ENCODE measurements at places on chromosomes 6 and 20.

- no peak for DNase-seq
These were observed 63.4 kb downstream of the STXBP5 start for GRCh38 chr6:147267658-147268057.

DNA sequence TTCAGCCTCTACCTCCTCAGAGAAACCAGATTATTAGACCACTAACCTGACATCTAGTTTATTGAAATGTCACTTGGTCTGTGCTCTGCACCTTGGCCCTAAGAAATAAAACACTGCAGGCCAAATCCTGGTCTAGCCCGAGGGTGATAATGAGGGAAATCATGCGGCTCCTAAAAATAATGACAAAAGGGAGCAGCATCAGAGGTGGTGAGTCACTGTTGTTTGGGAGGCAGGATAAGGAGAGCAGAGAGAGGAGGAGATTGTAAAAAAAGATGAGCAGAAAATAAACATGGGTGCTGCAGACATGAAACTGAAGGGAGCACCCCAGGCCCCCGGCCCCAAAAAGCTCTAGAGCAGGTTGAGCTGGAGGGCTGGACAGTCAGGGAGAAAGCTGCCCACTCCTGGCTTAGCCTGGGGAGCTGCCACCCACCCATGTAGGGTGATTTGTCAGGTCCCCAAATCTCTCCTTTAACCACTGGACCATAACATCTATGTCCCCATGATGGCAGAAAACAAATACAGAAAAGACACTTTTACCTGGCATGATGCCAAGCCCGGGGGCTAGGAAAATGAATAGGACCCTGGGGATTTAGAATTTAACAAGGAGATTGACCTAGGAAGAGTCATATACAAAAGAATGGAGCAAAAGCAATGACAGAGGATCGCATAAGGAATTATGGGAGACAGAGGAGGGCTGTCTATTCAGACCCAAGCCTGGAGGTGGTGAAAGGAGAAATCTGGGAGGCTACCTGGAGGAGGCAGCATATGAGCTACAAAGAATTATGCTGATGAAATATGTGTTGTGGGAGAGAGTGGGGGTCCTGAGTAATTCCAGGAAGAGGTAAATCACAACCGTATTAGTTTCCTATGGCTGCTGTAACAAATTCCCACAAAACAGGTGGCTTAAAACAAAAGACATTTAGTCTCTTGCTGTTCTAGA is 103.7 kb downstream of the SNAP25 start:
- DNase-seq, result peak; percentile 66

DNA sequence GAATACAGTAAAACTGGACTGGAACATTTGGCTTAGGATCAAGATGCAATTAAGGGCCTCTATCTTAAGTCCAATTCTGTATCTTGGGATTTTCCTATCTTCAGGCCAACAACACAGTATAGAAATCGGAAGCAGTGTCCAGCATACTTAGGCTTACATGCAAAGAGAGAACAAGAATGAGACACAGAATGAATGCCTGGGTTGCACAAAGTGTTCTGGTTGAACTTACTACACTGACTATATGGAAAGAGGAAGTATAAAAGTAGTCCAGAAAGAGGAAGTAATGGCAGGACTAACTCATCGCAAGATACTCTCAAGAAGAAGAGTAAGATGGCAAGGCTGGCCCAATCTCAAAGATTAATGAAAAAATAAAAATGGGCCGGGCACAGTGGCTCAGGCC is 87.6 kb downstream of the BTBD9 start:
- DNase-seq, result no peak

- DNase-seq, result no peak
These were observed 162.3 kb downstream of the GRM1 start for GRCh38 chr6:146191166-146191565.

GRCh38 chr6:118507636-118508035 is 40.5 kb upstream of the PLN start:
- DNase-seq, result no peak

DNA sequence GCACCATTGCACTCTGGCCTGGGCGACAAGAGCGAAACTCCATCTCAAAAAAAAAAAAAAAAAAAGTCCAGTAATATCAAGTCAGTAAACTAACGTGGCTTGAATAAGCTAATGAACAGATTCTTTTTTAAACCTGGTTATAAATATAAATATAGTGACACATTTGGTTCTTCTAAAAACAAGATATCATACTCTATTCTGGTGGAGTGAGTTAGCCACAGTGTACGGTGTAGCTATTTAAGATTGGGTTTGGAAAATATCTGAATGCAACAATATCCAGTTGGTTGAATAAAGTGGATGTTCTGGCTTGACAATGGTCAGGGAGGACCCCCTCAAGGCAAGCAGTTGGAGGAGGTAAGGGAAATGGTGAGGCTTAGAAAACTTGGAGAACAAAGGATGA is 5.9 kb upstream of the DEK start:
- no peak for DNase-seq

DNA sequence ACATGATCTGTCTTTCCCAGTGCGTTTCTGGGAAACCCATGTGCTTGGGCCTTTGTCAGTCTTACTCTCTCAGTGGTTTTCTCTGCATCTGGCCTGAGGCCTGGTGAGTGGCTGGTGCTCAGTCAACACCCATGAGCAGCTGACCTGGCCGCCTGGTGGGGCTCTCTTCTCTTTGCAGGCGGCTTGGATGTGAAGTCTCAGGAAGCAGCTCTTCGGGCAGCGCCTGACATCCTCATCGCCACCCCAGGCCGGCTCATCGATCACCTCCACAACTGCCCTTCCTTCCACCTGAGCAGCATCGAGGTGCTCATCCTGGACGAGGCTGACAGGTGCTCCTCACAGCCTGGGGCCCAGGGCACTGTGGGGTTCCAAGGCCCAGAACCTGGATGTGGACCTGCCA is 10.8 kb downstream of the DDX27 start:
- no peak for DNase-seq

GRCh38 chr20:62246431-62246830 is 8.1 kb downstream of the OSBPL2 start:
- no peak for DNase-seq

DNA sequence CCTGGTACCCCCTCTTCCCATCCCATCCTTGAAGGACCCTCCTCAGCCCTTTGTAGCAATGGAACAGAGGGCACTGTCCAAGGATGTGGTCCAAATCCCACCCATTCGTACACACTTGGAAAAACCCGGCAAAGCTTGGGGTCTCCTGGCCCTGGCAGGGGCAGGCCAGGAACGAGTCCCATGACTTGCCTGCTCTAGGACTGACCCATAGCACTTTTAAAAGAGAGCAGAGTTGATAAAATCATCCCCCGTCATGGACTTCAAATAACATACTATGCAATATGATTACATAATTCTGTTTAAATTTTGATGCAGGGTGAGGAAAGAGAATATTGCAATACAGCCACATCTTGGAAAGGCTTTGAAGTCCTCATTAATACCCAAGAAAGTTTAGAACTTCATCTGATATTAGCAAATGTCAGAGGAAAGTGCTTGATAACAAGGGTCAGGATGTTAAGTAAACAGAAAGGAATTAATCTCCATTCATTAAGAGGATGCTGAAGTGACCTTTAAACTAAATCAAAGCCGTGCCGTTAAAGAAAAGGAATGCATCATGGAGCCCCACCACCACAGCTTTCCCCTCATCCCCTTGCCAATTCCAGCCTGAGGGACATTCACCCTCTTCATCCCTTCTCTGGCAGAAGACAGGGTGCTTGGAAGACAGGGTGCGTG is 60.7 kb upstream of the NXT1 start:
- DNase-seq, result no peak

DNA sequence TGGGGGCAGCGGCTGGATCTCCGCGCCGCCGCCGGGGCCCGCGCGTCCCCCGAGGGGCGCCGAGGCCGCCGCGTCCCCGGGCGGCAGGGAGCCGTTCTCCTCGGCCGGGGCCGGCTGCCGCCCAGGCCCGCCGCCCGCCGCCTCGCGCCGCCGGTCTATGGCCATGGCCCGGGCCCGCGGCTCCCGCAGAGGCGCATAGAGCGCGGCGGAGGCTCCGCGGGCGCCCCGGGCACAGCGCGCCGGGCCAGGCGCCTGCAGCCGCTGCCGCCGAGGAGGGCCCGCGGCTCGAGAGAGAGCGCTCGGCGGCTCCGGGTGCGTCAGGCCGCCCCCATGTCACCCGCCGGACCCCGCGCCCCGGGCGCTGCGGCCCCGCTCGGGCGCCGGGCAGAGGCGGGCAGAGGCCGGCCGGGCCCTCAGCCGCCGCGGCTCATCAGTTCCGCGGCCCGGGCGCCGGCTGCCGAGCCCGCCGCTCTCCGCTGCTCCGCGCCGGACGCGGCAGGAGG is 404 bp downstream of the SLC22A23 start:
- DNase-seq, result no peak

DNA sequence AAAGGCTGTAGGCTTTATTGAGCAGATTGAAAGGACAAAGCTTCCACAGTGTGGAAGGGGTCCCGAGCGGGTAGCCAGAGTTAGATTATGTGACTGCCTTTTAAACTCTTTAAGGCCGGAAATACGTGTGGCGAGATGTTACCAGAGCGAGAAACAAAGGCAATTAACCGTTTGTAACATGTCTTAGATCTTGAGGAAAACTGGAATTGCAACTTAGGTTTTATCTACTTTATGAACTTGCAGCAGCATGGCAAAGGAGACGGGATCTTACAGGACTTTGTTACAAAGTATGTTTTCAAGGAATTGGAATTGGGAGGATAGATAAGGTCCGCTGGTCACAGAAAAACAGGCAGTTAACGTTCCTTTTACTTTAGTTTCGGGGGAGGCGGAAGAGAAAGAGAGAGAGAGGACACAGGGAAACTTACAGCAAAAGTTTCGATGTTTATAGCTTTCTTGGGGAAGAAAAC is 594.7 kb upstream of the ADGRB3 start:
- DNase-seq, result no peak

- peak; percentile 23 for DNase-seq
These were observed 72.2 kb downstream of the SCAF8 start for GRCh38 chr6:154805288-154805911.

- DNase-seq, result no peak
These were observed 168.6 kb downstream of the NFATC2 start for GRCh38 chr20:51373713-51374455.

GRCh38 chr6:88730611-88731011 is 232.8 kb downstream of the RNGTT start:
- no peak for DNase-seq

- DNase-seq, result no peak
These were observed 143.6 kb downstream of the TFAP2B start for GRCh38 chr6:50962213-50962759.

GRCh38 chr6:145228962-145229582 is 506.2 kb downstream of the EPM2A start:
- no peak for DNase-seq

GRCh38 chr6:70673601-70674000 is 5.9 kb downstream of the SMAP1 start:
- no peak for DNase-seq

DNA sequence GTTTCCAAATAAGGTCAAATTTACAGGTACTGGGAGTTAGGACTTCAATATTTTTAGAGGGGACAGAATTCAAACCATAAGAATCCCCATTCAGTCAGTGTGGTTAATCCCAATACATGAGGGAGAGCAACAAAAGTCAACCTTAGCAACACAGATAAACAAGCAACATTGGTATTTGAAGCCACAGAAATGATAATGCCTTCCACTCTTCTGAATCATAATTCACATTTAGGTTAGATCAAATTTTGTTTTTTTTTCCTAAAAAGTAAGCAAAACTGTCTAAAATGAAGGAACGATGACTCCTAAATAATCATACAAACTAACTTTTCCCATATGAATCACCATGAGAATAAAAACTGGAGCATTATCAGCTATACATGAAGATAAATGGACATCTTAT is 246.0 kb upstream of the TENT5A start:
- no peak for DNase-seq

DNA sequence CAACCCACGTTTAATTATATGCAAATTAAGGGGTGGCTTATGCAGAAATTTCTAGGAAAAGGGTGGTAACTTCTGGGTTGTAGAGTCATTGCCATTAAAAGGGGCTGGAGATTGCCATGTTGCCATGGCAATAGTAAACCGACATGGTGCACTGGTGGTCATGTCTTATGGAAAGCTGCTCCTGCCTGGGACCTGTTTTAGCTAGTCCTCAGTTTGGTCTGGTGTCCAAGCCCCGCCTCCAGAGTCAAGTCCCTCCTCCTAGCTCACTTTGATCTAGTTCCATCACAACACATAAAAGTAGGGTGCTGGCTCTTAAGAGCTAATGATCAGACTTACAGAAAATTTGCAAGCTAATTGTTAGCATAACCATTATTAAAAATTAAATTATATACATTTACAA is 5.3 kb downstream of the SLC22A2 start:
- DNase-seq, result no peak

GRCh38 chr6:29509711-29510110 is 22.0 kb upstream of the MAS1L start:
- DNase-seq, result no peak

DNA sequence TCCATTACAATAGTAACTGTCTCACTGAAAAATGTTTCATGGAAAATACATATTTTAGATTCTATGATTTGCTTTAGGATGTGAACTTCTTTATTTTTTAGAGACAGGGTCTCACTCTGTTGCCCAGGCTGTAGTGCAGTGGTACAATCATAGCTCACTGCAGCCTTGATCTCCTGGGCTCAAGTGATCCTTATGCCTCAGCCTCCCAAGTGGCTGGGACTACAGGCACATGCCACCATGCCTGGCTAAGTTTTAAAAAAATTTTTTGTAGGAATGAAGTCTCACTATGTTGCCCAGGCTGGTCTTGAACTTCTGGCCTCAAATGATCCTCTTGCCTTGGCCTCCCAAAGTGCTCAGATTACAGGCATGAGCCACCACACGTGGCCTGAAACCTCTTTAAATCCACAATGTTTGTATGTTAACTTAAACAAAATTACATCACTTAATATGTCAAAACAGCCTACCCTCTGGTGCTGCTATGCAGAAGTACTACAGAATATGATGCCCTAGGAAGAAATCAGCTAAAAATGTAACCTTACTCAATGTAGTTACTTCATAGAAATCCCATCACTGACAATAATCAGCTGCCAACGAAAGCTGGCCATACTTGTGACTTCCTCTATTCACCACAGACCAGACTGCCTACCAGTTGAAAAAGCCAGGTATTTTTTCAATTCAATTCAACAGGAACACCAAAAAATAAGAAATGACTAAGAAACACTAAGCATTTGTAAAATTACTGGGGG is 17.6 kb downstream of the EEF1A1 start:
- no peak for DNase-seq

DNA sequence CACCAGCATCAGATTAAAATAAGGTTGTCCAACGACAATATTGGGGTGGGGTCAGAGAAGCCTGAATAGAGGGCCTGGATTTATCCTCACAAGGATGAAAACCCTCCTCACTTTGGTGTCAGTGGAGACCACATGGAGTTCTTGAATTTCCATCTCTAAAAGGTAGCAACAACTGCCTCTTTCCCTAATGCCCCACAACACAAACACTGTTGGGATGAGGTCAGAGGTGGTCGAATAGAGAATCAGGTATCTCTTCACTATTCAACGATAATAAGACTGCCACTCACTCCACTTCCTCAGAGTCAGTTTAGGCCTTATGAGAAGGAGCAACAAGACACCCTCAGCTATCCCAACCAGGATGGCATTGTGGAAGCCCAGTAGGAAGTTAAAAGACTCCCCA is 596.1 kb downstream of the HTR1B start:
- no peak for DNase-seq

Data from NCI-H748 treated with DMSO at 0.1 percent for 48 hours (cell line).